Prostate gland (tissue), 2 donors: ENCODE measurements at places on chromosomes 4 and X.

DNA sequence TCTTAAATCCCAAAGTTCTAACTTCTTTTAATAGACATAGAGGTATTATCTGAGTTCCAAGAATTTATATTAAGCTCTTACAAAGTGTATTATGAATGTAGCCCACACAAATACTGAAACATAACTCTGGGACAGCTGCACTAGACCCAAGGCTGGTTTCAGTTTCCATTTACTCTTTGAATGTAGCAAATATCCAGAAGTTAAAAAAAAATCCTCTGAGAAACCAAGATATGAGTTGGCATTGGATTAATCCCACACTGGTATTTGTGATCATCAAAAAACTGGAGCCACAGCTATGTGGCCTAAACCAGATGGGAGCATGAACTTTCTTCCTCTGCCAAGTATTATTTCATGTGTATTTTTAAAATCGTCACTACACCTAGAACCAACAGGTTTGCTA lies 23.6 kb upstream of the SMPX start:
- no peak for DNase-seq

DNA sequence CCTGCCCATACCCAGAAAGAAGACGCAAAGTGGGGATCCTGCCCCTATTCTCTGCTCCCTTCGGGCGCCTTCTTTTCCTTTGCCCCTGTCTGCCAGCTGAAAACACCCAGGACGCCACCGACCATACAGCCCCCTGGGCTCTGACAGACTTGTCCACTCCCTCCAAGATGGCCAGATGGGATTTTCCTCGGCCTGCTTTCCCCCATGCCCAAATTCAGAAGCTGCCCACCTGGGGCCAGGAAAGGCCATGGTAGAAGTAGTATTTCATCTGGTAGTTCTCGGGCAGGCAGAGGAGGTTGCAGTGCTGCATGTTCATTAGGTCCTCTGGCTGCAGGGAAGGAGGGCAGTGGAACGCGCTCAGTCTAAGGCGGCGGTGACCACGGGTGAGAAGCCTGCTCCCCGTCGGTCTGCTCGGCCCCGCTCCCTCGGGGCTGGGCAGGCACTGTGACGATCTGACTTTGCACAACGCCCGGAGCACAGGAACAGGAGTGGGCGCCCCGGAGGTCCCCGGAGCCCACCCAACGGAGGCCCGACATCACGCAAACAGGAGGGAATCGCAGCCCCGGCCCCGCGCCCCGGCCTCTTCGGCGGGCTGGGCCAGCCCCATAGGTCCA lies 582 bp downstream of the NAA10 start:
- DNase-seq: no peak

DNA sequence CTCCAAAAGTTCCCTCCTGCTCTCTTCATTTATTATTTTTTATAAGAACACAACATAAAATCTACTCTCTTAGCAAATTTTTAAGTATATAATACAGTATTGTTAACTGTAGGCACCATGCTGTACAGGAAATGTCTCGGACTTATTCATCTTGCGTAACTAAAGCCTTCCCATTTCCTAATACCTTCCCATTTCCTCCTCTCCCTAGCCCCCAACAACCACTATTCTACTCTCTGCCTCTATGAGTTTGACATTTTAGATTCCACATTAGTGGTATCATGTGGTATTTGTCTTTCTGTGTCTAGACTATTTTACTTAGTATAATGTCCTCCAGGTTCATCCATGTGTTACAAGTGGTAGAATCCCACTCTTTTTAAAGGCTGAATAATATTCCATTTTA lies 15.8 kb upstream of the SYTL4 start:
- DNase-seq: no peak

GRCh38 chrX:118464501-118464900 lies 31.1 kb upstream of the DOCK11 start:
- no peak for DNase-seq

GRCh38 chrX:98956014-98956413 lies 1454.1 kb downstream of the PCDH19 start:
- no peak for DNase-seq

GRCh38 chr4:169340834-169341233 lies 70.1 kb upstream of the SH3RF1 start:
- no peak for DNase-seq

GRCh38 chrX:44104699-44105098 lies 131.5 kb upstream of the NDP start:
- DNase-seq: no peak

GRCh38 chr4:172962564-172963353 lies 205.9 kb upstream of the GALNT7 start:
- DNase-seq: peak; percentile 93

DNA sequence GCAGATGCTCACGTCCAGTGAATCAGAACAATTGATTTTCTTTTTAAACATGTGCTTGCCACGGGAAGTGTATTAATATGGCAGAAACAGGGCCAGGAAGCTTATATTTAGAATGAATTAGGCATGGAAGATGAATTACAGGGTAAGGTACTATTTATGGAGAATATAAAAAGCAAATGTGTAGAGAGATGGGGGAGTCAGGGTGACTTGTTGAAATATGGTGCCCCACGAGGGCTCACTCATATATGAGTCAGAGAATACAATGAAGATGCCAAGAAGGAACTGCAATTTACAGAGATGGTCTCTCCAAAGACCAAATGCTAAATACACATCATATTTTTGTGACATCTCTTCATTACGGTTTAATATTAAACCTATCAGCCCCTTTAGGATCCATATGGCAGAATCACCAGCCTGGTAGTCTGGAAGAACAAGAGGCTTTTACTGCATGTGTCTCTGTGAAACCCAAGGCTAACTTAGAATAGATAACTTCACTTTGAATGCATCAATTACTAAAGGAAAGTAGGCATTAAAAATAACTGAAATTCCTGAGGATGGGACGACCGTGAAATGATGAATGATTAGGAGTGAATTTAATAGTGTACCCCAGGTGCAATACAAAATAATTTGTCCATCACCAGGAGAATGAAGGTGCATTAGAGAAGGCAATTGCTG lies 385.3 kb downstream of the ARHGAP24 start:
- DNase-seq: no peak

GRCh38 chr4:149409146-149409545 lies 406.5 kb downstream of the IQCM start:
- DNase-seq: no peak

- no peak for DNase-seq
Measured at GRCh38 chrX:110987292-110987691, 108.7 kb upstream of the PAK3 start.

DNA sequence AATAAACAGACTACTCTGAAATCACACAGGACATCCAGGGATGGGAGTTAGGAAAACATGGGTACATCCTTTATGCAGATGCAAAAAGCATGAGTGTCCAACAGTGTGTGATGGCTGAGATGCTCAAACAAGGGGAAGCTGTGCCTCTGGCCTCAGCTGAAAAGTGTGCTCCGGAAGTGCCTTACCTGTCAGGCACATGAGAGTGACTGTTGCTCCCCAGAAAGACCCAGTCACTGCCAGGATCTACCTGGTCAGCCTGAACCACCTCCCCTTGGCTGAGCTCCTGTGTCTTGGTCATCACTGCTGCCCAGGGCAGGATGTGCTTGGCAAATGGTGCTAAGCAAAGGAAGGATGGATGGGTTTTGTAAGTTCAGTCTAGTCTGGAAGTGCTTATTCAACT lies 4.0 kb downstream of the PPP2R2C start:
- DNase-seq: no peak

- no peak for DNase-seq
Measured at GRCh38 chr4:130249002-130249401, 1153.0 kb downstream of the C4orf33 start.

DNA sequence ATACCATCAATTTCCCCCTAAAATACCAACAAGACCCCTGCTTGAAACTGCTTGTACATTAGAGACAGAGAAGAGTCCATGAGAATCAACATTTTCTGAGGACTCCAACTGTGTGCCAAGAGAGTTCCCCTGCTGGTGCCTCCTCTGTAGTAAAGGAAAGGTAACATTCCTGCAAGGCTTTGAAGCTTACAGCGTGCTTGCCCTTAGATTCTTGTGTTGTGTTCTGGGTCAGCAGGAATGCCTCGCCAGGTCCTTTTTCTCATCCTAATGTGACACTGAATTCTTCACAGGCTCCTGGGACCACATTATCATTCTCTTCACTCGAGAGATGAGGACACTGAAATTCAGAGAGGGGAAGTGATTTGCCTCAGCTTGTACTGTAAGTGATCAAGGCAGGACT lies 9.7 kb upstream of the EOLA2 start:
- DNase-seq: no peak

DNA sequence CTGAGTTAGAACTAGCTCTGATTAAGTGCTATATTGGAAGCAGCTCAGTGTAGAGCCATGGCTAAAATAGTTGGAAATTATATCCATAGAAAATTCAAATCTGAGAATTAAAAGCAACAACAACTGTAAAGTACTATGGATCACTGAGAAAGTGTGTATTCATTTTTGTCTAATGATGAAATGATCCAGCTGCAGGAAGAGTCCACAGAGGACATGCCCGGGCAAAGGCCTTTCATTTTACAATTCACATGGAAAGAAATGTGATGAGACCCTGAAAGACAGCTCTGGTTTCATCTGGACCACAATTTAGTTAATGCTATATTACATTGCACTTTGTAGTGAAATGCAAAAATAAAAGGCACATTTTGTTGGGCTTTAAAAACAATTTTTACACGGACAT lies 196.8 kb upstream of the FAT1 start:
- no peak for DNase-seq

- no peak for DNase-seq
Measured at GRCh38 chr4:4582653-4583052, 40.8 kb upstream of the STX18 start.

GRCh38 chrX:118257781-118258180 lies 88.1 kb upstream of the WDR44 start:
- no peak for DNase-seq

GRCh38 chr4:91961504-91961903 lies 342.3 kb upstream of the GRID2 start:
- DNase-seq: no peak

DNA sequence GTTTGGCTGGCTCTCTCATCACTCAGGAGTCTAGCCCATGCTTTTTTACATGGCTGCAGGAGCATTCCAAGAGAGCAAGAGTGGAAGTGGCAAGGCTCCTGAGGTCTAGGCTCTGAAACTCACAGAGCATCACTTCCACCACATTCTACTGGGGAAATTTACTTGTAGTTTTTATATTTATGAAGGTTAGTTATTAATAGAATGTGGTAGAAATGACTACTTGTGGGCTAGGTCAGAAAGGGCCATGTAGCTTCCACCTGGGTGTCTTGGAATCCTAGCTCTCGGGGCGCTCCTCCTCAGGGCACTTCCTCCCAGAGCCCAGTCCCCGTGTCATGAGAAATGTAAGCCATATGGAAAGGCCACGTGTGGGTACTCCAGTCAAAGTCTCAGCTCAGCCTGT lies 127.0 kb upstream of the CASK start:
- DNase-seq: no peak

- DNase-seq: no peak
Measured at GRCh38 chr4:82484996-82485783, 54.8 kb downstream of the ENOPH1 start.

- DNase-seq: no peak
Measured at GRCh38 chrX:151516538-151517187, 46.8 kb upstream of the PASD1 start.

DNA sequence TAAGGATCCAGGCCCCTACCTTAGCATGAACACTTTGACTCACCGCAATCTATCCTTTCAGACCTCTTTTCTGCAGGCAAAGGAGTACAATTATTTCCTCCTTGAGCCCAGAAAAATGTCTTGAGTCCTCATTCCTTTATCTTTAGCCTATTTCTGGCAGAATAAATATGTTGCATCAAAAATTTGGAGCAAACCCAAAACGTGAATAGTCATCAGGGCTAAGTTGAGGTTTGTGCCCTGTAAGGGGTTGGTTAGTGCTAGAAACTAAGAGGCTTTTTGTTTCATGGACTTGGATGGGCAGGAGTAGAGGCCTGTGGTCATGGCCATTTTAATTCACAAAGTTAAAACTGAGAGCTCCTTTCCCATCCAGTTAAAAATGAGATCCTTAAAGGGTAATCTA lies 460.3 kb downstream of the GBA3 start:
- DNase-seq: no peak

DNA sequence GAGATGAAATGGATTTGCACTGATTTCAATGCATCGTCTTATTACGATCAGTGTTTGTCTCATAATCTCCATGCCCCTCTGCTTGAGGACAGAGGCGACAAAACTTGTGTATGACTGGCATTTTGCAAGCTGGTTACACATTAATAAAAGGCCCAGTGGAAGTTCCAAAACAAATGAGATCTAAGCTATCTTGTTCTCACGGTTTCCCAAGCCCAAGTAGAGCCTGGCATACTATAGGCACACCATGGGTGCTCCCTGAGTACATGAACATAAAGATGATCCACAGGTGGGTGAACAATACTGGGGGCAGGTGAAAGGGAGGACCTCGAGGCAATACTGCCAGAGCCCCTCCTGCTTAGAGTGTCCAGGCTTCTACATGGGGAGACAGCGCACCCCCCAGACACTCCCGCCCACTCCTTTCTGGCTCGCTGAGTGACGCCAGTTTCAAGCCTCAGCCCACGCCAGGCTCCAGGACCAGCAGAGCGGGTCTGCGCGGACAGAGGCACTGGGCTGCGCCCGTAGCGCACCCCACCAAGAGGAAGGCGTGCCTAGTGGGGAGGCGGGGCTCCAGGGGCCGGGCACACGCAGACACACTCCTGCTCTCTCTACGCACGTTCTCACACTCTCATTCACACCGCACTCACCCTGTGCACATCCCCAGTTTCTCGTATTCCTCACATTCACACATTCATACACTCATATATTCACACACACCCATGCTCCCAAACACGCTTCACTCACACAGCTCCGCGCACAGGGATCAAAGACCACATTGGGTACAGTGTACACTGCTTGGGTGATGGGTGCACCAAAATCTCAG lies 8.9 kb upstream of the GSX2 start:
- peak; percentile 14 for DNase-seq

DNA sequence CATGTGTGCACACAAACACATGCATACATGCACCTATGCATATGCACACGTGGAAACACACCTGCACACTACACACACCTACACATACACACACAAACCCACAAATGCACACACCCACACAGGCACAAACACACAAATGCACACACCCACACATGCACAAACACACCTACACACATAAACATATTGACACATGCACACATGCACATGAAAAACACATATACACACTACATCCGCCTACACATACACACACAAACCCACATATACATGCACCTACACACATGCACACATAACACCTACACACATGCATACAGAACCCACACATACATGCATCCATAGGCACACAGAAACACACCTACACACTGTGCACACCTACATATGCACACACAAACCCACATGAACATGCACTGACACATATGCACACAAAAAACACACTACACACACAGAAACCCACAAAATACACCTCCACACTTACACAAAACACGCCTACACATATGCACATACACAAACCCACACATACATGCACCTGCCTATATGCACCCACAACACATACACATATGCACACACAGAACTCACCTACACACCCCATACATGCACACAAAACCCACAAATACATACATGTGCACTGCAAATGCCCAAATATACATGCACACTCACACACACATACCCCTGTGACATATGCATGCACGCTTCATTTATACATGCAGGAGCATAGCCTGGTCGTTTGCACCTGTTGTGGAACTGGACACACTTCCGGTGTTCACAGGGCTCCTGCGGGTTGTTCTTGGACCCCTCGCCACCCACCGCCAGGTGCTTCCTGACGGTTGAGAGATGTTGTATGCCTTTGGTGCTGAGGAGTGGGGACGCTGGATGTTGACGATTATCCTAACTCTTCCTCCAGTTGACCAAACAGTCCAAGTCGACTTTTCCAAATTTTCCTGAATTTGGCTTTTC lies 22.1 kb downstream of the CD99 start:
- DNase-seq: no peak
